Gastroesophageal sphincter (tissue), 4 donors: ENCODE measurements at places on chromosomes 3 and 15.

- ATAC-seq, result no peak
Observed at GRCh38 chr3:18838758-18839157, 309.6 kb upstream of the KCNH8 start.

GRCh38 chr3:59920822-59921221 lies 871.0 kb upstream of the CFAP20DC start:
- no peak for ATAC-seq

- no peak for ATAC-seq
Observed at GRCh38 chr3:40572588-40572987, 47.8 kb downstream of the ZNF621 start.

DNA sequence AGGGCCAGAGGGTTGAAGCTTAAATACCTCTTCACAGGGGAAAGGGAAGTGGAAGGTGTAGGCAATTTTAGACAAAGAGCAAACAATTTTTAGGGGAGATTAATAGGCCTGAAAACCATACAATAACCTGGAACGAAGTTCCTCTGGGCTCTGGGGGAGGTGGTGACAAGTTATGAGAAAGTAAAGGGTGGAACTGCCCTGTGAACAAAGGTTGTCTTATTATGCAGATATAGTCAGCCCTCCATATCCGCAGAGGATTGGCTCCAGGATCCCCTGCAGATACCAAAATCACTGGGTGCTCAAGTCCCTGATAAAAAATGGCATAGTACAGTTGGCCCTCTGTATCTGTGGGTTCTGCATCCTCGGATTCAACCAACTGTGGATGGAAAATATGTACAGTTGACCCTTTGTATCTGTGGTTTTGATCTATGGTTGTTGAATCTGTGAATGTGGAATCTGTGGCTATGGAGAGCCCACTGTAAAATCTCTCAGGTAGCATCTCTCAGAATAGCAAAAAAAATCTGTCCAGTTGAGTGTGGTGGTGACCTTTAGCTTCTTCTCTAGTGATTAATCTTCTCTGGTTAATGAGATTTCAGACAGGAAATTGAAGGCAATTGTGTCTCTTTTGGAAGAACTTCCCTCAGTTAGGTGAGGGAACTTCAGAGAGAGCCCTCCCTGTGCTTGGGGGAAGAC lies 40.2 kb downstream of the CLEC3B start:
- ATAC-seq, result no peak

DNA sequence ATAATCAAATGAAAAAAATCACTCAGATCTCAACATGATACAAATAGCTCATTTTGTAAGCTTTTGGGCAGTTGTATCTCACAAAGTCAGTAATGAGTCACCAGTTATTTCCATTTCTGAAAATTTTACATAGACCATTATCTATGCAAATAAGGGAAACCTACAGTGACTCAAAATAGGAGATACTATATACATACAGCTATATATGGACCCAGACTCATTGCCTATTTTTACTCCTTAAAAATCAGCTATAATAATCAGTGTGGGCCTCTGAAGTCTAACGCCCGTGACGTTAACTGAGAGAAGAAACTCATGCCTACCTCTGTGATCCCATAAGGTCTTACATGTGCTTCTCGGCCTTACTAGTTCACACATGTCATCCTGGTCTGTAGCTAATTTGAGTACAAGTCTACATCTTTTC lies 31.6 kb downstream of the LRIG1 start:
- ATAC-seq, result no peak

GRCh38 chr3:16604433-16604832 lies 790 bp downstream of the DAZL start:
- no peak for ATAC-seq

- ATAC-seq, result no peak
Observed at GRCh38 chr15:78207641-78208340, 26.6 kb downstream of the ACSBG1 start.

DNA sequence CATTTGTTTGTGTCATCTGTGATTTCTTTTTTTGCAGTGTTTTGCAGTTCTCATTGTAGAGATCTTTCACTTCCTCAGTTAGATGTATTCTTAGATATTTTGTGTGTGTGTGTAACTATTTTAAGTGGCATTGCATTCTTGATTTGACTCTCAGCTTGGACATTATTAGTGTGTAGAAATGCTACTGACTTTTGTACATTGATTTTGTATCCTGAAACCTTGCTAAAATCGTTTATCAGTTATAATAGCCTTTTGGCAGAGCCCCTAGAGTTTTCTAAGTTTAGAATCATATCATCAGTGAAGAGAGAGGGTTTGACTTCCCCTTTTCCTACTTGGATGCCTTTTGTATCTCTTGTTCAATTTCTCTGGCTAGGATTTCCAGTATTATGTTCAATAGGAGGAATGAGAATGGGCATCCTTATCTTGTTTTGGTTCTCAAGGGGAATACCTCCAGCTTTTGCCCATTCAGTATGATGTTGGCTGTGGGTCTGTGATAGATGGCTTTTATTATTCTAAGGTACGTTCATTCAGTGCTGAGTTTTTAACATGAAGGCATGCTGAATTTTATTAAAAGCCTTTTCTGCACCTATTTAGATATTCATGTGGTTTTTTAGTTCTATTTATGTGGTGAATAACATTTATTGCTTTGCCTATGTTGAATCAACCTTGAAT lies 211.7 kb downstream of the MBNL1 start:
- ATAC-seq, result no peak

GRCh38 chr3:168416446-168416845 lies 320.7 kb upstream of the GOLIM4 start:
- no peak for ATAC-seq

GRCh38 chr3:73694983-73695757 lies 70.4 kb upstream of the PDZRN3 start:
- ATAC-seq, result peak; percentile 21
